Eye (tissue), 1 donor: ENCODE measurements at places on chromosomes 5 and 9.

GRCh38 chr9:110081395-110081794, 126.6 kb downstream of the C9orf152 start:
- DNase-seq, result no peak

GRCh38 chr5:171365351-171365750, 22.3 kb upstream of the NPM1 start:
- no peak for DNase-seq

GRCh38 chr9:127915325-127915752, 1.5 kb downstream of the ST6GALNAC4 start:
- no peak for DNase-seq

DNA sequence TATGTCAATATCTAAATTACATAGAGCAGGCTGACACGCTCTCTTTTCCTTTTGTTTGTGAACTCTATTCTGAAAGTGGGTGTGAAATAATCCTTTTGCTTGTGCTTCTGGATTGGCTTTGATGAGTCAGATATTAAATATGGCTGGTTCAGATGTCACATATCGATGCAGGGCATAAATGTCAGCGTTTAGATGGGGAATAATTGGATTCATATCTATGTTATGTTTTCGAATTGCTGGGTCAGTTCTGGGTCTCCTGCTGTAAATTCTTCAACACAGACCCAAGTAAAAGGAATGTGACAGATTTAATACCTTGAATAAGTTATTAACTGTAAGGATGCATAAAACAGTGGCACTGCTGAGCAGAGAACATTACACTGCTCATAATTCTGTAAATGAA, 118.7 kb upstream of the SNX2 start:
- no peak for DNase-seq

DNA sequence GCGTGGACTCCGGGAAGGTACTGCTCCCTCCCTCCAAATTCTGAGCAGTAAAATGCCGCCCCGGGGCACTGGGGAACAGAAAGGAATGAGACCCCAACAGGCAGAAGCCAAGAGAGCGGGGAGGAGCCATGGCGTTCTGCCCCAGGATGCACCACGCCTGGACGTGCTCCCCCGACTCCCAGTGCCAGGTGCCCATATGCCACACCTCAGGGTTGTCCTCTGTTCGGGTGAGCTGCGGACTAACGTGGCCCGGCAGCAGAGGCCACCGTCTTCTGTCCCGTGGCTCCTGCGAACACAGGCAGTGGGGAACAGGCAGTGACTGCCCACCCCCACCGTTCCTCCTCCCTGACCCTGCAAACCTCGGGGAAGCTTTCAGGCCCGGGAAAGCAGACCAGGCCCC, 4.8 kb downstream of the SURF6 start:
- DNase-seq, result no peak

DNA sequence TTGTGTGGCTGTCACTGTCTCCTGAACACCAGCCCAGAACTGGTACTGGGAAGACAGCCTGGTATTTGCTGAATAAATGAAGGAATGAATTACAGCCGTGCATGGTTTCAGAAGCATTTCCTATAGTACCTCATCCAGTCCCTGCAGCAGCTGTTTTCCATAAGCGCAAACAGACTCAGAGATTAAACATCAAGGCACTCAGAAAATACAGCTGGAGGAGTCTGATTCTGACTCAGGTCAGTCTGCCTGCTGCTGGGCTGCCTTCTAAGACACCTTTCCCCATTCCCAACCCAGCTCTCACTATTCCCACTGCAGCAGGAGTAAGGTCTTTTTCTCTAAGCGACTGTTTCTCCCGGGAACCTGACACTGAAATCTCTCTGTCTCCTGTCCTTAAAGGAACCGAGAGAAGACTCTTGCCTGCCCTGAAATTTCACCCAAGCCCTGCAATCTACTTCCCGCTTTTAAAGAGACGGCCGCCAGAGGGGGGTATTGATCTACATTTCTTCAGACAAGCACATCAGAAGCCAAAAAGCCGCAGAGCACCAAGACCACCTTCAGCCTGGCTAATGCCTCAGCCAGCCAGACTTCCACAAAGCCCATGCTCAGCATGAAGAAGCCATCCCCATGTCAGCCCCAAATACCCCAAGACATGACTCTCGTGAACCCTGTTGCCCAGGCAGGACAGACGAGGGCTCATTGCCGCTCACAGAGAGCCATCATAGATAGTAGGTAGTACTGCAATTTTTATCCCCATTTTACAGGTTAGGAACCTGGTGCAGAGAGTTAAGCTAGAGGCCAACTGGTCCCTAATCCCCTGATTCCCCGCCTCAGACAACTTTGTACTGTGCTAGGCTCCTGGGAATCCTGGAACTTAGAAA, 5.4 kb upstream of the FOXI1 start:
- peak; percentile 97 for DNase-seq

DNA sequence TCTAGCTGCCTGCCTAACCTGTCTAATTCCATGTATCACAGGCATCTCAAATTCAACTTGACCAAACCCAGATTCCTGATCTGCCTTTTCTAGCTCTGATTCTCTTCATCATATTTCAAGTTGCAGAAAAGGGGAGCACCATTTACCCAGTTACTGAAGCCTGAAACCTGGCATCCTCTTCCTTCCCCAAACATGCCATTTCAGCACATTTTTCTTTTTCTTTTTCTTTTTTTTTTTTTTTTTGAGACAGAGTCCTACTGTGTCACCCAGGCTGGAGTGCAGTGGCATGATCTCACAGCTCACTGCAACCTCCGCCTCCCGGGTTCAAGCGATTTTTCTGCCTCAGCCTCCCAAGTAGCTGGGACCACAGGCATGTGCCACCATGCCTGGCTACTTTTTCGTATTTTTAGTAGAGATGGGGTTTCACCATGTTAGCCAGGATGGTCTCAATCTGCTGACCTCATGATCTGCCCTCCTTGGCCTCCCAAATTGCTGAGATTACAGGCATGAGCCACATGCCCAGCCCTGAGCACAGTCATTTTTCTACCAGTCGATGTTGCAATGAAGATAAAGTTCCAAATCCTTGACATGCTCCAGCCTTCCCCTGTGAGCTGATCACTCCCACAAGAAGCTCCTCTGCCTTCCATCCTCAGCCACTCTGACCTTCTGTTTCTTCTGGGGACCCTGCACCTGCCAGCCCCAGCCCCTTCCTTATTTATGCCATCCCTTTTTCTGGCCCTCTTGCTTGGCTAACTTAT, 32.2 kb downstream of the ACER2 start:
- no peak for DNase-seq

GRCh38 chr9:126338945-126339344, 12.3 kb downstream of the MVB12B start:
- DNase-seq, result no peak

DNA sequence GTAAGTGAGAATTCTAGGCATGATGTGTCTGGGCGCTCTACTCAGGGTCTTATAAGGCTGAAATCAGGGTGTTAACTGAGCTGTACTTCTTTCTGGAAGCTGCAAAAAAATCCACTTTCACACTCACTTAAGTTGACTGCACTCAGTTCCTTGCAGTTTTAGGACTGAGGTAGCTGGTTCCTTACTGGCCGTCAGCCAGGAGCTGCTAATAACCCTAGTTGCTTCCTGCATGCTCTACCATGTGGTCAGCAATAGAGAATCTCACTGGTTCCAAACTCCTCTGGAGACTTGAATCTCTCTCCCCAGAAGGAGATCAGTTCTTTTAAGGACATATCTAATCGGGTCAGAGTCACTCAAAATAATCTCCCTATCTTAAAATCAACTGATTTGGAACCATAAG, 911.2 kb downstream of the EFNA5 start:
- DNase-seq, result no peak

DNA sequence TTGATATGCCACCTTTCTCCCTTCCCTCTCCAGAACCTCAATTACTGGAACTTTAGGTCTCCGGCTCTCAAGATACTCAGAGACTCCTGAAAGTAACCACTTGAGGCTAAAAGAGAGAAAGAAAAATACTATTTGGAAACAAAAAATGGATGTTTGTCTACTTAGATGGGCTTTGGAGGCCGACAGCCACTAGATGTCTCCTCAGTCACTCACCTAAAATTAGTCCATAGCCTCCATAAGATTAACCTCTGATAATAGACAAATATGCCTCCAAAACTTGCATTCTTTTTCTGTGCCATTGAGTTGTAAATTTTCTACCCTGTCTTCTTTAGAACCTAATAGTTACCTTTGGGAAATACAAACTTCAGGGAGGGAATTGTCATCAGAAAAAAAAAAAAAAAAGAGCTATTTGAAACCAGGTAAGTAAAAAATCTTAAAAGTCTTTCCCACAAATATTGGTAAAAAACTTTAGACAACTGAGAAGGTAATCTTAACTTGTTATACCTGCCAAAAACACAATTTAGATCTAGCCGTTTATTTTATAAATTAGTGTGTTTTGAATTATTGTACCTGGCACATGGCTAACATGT, 11.2 kb upstream of the PCDH1 start:
- no peak for DNase-seq

DNA sequence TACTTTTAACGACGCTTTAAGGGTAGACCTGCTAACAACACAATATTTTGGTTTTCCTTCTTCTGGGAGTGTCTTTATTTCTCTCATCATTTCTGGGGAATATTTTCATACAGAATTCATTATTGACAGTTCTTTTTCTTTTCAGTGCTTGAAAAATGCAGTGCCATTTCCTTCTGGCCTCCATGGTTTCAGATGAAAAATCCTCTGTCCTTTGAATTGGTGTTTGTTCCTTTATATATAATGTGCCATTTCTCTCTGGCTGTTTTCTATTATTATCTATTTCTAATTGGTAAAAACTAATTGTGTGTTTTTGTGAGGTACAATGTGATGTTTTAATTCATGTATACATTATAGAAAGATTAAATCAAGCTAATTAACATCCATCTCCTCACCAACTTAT, 194.3 kb upstream of the S1PR3 start:
- no peak for DNase-seq

- no peak for DNase-seq
These were observed 26.7 kb downstream of the CSF1R start for GRCh38 chr5:150059623-150060022.

DNA sequence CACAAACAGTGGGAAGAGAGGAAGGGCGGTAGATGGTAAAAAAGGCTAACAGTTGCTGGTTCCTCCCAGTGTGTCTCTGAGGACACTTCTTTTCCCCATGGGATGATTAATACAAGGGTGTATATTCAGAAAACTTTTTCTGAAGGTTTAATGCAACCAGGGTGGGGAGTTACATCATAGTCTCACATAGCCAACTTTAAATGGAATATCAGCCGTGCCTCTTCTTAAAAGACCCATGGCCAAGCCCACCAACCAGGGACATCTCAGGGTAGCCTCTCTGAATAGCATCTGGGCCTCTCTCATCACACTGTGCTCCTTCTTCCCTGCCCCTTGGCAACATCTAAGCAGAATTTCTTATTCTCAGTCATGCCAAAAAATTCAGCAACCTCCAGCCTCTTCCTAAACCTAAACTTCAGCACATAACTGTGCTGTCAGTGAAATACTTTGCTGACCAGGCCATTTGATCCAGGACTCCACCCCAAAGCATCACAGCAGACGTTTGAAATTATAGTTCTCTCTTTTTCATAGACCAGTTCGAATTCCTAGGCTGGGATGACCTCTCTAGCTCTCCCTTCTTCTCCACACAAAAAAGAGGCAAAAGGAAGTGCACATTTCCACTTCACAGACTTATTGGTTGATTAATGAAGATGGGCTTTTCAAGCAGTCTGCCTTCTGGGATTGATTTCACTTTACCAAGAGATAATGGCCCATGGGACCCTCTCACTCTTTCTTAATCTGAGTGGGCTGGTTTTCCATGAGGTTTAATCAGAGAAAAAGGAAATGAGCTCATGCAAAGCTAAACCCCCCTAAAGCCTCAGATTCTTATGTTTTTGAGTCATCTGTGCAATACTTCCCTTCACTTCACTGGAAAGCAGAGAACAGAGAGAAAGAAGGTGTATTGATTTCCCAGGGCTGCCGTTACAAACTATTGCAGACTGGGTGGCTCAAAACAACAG, 85.1 kb upstream of the RAI14 start:
- peak; percentile 72 for DNase-seq

DNA sequence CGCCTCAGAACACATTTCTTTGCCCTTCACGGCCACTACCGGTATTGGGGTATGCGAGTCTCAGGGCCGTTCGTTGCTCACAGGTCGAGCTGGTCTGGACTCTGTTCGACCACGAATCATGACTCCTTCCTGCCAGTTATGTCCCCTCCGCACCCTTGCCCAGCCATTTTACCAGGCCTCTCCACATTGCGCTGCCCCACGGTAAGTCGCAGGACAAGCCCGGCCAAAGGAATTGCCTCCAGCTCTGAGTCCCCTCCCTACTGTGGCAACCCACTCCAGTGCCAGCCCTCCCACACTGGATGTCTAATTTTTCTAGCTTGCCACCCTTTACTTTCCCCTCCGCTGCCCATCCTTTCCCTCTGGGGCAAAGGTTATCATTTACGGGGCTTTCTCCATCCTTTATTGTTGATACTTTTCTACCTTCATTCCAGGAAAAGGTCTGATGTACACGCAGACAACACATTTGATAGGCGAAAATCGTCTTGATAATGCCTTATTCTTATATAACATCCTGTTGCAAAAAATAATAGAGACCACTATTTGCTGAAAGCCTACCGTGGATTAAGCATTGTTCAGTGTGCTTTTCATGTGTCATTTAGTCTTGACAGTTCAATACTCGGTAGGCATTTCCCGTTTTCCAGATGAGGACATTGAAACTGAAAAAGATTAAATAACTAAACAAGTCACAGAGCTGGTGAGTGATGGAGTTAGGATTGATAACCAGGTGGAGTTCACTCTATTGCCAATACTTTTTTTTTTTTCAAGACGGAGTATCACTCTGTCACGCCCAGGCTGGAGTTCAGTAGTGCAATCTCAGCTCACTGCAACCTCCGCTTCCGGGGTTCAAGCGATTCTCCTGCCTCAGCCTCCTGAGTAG, 958 bp upstream of the HSPA5 start:
- DNase-seq, result no peak

DNA sequence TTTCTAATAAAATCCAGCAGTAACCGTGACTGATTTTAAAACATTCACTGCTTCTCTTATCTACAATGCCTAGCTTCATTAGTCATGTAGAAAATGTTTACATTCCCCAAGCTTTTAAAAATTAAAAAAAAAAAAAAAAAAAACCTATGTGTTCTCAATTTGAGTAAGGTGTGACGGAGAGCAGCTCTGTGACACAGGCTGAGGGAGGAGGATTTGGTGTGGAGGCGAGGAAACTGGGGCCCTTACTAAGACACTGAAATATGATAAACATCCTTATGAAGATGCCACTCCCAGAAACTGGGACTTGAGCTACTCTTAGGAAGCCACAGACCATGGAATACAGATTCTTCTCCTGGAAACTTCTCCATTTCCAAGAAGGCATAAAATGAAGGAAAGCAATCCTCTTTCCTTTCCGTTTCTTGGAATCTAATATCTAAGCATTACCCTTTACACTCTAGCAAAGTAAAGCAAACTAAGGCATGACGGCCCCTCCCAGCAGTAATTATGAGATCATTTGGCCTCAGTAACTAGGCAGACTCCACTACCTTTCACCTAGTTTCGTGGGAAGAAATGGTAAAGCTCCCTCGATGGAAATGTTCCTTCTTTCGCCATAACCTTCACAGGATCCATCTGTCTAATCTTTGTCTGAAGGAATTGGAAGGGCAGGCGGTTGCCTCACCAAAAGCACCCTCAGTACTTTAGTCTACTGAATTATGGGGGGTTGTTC, 23.5 kb downstream of the GRAMD2B start:
- DNase-seq, result no peak
